GM12864 (cell line): ENCODE measurements at places on chromosomes 12 and 14.

DNA sequence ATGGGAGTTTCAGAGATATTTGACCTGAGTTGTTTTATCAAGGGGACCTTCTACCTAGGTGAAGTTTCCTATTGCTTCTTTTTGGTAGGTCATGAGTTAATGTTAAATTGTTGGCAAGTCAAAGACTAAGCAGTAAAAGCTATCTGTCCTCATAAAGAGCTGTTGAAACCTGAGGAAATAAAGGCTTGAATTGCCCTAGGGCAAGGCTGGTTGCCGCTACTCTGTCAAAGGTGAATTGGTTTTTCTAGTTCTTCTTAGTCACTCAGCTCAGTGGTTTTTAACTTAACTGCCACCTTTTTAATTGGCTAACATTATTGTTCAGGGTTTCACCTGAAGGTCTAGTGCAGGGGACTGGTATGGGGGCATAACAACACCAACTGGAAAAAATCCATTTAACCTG, 441.6 kb upstream of the FBXO33 start:
- DNase-seq: no peak

DNA sequence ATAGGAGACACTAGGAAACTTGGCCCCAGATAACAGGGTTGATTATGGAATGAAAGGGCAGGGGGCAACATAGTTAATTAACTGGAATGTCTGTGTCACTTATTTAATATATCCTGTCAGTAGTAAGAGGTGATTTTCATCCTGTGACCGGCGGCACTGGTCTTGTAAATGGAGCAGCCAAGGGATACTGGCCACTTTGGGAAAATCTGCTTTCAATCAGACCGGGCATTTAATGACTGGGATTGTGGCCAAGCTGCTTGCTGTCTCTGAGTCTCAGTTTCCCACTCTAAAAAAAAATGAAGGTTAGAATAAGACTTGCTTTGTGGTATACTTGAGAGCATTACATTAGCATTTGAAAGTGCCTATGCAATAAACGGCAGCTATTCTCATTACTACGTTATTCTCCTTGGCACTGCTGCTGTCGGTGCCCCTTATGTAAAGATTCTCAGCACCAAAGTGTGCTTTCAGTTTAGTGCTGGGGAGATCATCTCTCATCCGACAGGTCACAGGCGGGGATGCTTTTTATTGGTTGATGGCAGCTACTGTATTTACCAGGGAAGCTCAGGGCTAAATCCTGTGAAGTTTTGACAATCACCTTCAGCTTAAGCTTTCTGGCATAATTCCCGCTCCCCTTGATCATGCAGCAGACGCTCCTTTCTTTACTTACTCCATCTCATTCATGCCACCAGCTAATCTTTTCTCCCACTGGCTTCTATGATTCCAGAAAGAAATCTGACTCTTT, 162.1 kb downstream of the ESRRB start:
- DNase-seq: no peak

DNA sequence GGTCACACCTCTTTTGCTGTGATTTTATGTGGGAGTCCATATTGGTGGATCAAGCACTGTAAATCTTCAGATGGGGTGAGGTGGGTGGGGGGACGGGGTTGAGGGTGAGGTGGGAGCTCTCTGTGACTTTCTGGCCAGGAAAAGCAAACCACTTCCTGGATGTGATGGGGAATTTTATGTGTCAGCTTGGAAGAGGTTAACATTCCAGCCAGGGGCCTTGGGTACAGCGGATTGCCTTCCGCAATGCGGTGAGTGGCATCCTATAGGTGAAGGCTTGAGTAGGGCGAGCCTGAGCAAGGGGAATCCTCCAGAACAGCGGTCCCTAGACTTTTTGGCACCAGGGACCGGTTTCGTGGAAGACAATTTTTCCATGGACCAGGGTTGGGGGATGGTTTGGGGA, 36.2 kb downstream of the DLK1 start:
- DNase-seq: no peak

- no peak for DNase-seq
Observed at GRCh38 chr12:65420941-65421340, 142.5 kb downstream of the MSRB3 start.

GRCh38 chr12:79021021-79021420, 156.4 kb downstream of the SYT1 start:
- DNase-seq: no peak
